ENCODE measurements at places on chromosomes 3 and 15. TPM values are rescaled to one million over a fixed set of nuclear protein-coding genes. Genes with fewer than 3 reads are reported as not detected.

Gene UNC13C
- not detected for total RNA-seq

DNA sequence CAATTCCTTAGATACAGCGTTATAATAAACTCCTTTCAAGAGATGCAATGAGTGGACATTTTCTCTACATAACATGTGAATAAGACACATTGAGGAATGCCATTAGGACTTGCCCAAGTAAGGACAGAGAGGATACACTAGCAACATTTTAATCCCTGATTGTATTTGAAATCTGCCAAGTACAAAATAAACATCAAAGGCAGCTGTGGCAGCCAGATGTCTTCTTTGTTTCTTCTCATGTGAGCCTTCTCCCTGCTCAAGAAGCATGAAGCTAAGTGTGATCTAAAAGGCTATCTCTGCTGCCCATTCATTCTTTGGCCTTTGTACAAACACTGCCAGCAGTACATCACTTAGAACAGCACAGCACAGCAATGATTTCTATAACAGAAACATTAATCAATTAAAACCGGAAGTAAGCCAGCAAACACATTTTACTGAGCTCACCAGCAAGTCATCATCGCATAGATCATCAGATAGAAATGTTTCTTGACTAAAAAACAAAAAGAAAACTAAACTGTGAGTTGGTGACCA is 364.0 kb downstream of the CNTN6 start:
- DNase-seq, result no peak

GRCh38 chr3:66179793-66180192 is 41.0 kb upstream of the SLC25A26 start:
- DNase-seq, result no peak

Gene IL5RA
- not detected for total RNA-seq

DNA sequence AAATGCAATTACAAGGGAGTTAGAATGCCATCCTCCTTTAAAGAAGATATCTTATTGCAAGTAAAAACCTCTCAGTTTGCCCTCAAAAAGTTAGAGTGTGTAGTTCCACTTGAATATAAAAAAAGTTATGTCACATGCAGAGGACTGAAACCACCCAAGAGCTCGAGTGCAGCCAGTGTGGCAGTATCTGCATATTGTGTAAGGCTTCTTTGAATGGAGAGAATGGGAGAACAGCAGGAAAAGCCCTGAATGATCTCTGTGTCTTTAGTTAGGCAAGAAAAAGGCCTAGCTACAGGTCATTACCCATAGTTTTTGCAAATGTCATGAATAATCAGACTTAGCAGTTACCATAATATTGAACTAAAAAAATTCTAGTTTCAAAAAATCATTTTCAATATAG is 13.9 kb upstream of the TEX9 start:
- DNase-seq, result no peak

DNA sequence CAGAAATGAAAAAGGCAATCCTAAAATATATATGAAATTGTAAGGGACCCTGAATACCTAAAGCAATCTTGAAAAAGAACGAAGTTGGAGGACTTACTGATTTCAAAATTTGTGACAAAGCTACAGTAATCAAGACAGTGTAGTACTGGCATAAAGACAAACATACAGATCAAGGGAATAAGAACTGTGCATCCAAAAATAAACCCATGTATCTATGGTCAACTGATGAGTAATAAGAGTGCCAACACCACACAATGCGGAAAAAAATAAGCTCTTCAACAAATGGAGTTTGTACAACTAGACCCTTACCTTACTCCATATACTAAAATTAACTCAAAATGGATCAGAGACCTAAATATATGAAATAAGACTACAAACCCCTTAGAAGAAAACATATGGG is 29.6 kb downstream of the GSK3B start:
- DNase-seq, result no peak

Gene ZPLD1
- not detected for total RNA-seq

GRCh38 chr15:74340150-74340549 is 27.3 kb downstream of the CYP11A1 start:
- no peak for DNase-seq

GRCh38 chr15:65083262-65083701 is 6.7 kb downstream of the KBTBD13 start:
- DNase-seq, result no peak

Gene PLSCR4
- total RNA-seq, result not detected

- DNase-seq, result no peak
These were observed 138.4 kb downstream of the GHSR start for GRCh38 chr3:172309741-172310427.

DNA sequence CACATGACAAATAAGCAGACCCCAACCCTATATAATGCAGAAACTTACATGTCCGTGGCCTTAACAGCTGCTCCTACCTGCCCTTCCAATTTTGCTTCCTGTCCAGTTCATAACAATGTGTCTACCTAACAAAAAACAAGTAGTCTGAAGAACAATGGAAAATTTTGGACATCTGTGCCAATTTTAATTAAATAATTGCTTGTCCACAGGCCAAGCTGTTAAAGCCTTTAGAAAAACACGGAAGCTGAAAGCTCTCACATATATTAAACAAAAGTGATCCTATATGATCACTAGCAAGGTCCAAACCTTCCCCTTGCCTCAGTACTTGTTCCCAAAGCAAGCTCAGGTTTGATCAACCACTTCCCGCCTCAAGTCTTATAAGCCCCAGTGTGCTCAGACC is 37.1 kb downstream of the MAGI1 start:
- DNase-seq, result no peak

DNA sequence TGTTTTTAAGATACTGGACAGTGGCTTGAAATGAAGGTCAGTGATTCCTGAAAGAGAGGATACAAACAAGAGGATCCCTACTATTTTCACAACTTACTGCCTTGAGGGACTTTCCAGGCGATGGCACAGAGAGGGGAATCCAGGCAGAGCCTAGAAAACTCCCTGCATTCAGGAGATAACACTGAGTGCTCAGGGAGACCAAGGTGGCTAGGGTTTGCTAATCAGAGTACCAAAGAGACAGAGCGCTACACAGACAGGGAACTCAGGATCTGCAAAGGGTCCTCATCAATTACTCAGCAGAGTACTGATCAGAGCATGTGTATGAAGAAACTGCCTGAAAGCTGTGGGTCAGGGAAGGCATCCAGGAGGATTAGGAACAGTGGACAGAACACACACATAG is 11.7 kb upstream of the MRPS22 start:
- DNase-seq, result no peak

Gene SQOR
- total RNA-seq, result 114 TPM
